ENCODE measurements at places on chromosomes 11 and 22.
A peak's percentile ranks its signal among the peaks of the same experiment; 100 is the strongest.

GRCh38 chr11:87545858-87546257 is 508.1 kb downstream of the TMEM135 start:
- DNase-seq: no peak

- no peak for DNase-seq
Observed at GRCh38 chr11:22162756-22163155, 30.1 kb upstream of the ANO5 start.

GRCh38 chr11:83659466-83659865 is 373.3 kb upstream of the CCDC90B start:
- DNase-seq: no peak

- no peak for DNase-seq
Observed at GRCh38 chr11:133029107-133029506, 503.2 kb downstream of the OPCML start.

- DNase-seq: no peak
Observed at GRCh38 chr11:92329646-92330045, 105.0 kb downstream of the FAT3 start.

DNA sequence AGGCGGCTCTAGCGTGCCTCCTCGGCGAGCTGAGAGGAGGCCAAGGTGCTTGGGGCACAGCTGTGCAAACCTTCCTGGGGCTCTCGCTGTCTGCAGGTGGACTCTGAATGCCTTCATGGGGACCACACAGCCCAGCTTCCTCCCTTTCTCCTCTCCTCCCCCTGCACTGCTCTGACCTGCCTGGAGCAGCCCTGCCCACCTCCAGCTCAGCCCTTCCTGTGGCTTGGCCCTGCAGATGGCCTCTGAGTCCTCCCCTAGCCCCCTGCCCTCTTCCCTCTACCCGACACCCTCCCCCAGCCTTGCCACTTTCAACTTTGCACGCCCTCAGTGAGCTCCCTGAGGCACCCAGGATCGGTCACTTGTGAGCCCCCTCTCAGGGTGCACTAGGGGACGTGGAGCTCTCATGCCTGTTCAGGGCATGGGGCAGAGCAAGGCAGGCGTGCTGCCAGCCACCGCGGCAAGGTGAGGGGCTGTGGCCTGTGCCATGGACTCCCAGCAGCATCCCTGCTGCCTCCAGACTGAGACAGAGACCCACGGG is 31.4 kb downstream of the PPM1F start:
- DNase-seq: no peak

DNA sequence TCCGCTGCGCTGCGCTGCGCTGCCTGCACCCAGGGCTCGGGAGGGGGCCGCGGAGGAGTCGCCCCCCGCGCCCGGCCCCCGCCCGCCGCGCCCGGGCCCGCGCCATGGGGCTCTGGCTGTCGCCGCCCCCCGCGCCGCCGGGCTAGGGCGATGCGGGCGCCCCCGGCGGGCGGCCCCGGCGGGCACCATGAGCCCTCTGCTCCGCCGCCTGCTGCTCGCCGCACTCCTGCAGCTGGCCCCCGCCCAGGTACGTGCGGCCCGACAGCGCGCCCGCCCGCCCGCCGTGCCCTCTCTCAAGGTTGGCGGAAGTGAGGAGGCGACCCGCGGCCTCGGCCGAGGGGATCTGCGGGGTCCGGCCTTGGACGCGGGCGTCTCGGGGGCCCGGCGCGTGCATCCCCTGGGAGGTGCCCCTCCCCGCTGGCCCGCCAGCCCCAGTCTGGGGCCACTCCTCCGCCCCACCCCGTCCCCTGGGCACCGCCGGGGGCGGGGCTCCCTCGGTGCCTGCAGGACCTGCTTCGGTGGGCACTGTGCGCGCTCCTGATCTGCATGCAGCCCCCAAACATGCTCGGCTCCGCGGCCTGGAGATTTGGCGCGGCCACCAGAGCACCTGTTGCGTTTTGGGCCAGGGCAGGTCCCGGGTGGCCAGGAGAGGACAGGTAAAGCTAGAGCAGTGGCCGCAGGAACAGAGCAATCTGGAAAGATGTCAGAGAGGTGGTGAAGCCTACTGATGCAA is 429 bp downstream of the VEGFB start:
- peak; percentile 53 for DNase-seq

DNA sequence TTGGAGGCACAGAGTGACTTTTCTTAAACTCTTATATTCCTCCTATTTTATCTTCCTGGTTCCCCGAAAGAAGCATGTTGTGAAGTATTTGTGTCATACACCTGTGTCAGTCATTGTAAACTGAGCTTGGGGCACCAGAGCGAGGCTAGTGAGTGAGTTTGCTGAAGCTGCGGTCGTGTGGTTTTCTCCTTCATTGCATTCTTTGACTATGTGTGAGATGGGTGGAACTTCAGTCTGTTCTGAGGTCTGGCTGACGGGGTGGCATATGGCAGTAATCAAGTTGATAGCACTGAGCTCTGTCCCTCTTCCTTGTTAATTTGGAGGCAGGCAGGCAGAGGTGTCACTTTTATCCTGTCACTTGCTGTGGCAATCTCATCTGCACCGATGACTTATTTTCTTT is 4.2 kb downstream of the VPS26B start:
- no peak for DNase-seq

GRCh38 chr22:49006207-49007012 is 821.3 kb downstream of the BRD1 start:
- DNase-seq: no peak

GRCh38 chr22:42938976-42939375 is 76.0 kb downstream of the PACSIN2 start:
- DNase-seq: no peak

GRCh38 chr11:61011950-61012736 is 40.7 kb downstream of the CD6 start:
- no peak for DNase-seq

GRCh38 chr11:50088231-50088630 is 55.6 kb downstream of the OR4C45 start:
- no peak for DNase-seq

DNA sequence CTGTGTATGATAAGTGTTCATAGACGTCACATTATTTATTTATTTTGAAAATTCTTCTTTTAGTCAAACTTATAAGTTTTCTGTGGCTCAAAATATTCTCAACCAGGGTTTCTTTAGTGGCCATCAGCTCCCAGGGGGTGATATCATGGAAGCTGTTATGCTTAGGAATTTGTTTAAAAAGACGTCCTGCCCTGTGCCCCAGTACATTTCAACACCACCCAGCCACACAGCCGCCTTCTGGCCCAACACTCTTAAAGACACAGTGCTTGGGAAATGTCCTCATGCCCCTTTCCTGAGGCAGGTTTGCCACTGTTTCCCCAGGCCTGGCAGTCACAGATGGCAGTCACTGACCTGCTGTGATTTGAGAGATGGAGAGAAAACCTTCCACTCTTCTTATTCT is 19.9 kb downstream of the TSKU start:
- DNase-seq: peak; percentile 3

DNA sequence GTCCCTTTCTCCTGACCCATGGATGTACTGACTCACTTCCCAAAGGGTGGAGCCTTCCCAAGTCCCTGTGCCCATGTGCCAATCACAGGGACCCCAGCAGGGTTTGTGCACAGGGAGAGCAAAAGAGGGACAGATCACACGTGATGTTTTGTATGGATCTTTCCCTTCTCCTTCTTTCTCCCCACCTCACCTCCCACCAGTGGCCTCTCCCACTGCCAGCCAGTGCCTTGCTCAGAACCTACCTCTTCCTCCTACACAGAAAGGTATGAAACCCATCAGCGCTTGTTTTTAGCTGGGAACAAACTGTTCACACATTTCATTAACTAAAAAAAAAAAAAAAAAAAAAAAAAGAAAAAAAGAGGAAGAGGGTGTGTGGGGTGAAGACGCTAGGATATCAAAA is 112.9 kb downstream of the DSCAML1 start:
- DNase-seq: no peak

GRCh38 chr11:120622189-120622875 is 110.8 kb downstream of the GRIK4 start:
- no peak for DNase-seq

- DNase-seq: no peak
Observed at GRCh38 chr22:22047776-22048175, 65.2 kb upstream of the TOP3B start.

DNA sequence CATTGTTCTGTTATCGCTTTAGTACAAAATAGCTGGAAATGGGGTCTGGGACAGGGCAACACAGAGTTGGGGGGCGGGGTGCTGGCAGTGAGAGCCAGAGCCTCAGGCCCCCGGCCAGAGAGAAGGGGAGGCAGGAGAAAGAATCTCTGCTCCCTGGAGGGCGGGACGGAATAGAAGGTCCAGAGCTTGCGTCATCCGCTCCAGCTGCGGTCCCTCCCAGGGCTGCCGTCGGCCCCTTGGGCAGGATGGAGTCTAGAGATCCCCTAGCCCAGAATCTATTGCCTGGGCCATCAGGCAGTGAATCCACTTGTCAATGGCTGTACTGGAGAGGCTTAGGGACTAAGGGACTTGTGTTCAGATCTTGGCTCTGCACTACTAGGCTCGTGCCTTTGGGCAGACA is 5.0 kb downstream of the TP53I11 start:
- DNase-seq: no peak

GRCh38 chr11:74909385-74909784 is 39.5 kb downstream of the XRRA1 start:
- no peak for DNase-seq

- DNase-seq: peak; percentile 84
Observed at GRCh38 chr11:45964911-45965389, 42.5 kb downstream of the LARGE2 start.

All from iPS-NIHi11 (cell line).